Muscle of leg (tissue), 16 donors: ENCODE measurements at places on chromosomes 12 and 14. TPM values are rescaled to one million over a fixed set of nuclear protein-coding genes. Genes with fewer than 3 reads are reported as not detected.
A peak's percentile ranks its signal among the peaks of the same experiment; 100 is the strongest.

DNA sequence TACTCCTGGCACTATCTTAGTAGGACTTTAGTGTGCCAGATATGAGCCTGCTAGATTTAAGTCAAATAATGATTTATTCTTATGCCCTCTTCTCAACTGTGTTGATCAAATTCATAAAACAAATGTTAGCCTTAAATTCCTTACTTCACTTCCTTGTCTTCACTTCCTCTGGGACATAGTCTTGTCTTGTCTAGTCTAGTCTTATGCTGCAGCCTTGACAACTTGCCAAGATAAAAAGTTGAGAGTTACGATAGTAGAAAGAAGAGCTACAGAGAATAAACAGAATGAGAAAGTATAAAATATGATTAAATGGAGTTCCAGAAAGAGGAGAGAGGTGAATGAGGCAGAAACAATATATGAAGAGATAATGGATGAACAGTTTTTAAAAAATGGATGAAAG, 378.1 kb downstream of the DAD1 start:
- DNase-seq: peak; percentile 39

DNA sequence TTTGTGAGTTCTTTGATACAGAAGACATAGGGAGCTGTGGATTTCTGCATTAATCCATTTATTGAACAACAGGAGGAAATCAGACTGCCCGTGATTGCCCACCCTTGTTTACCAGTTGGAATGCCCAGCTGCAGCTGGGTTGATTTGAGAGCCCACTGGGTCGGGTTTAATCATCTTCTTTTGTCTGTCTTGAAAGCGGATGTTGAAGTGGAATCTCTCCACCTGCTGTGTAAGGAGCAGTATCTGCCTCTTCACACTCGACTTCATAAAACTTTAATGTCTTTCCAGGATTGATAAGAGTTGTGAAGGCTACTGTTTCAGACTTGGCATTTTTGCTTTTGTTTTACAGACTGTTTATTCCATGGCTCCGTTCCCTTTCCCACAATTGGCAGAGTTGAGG, 39.9 kb downstream of the TBC1D30 start:
- DNase-seq: no peak

- no peak for DNase-seq
Observed at GRCh38 chr12:15899282-15899870, 11.8 kb upstream of the DERA start.

GRCh38 chr12:93002293-93003054, 73.4 kb upstream of the EEA1 start:
- DNase-seq: peak; percentile 90

DNA sequence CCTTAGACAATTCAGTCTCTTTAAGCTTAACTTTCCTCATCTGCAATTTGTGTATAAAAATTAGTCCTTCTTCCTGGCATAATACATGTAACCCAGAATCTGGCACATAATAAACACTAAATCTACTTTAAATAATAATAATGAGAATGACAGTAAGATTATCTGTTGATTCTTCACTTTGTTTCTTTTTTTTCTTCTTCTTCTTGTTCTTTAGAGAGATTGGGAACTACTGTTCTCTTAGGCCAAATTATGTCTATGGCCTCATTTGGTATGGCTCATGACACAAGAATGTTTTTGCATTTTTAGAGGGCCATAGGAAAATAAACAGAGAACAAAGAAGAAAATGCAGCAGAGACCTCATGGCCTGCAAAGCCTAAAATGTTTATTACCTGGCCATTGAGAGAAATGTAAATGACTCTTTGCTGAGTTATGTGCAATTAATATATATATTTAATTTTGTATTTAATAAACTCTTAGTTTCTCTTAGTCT, 275.8 kb downstream of the SLC6A15 start:
- no peak for DNase-seq

CD63 gene
- 905 TPM for total RNA-seq

DNA sequence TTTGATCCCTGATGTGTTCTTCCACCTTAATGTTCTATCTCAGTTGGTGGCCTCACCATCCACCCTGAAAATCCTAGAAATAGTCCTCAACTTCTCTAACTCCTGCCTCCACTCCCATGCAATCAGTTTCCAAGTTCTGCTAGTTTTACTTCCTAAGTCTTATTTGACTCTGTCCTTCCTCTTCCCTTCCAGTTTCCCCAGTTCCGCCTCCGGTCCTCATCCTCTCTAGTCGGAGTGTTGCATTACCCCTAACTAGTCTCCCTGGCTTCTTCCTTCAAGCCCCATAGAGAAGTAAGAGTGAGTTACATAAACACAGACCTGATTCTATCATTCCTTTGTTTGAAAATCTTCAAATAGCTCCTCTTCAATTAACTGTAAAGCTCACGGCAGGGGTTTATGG, 236.5 kb downstream of the GXYLT1 start:
- DNase-seq: no peak

DNA sequence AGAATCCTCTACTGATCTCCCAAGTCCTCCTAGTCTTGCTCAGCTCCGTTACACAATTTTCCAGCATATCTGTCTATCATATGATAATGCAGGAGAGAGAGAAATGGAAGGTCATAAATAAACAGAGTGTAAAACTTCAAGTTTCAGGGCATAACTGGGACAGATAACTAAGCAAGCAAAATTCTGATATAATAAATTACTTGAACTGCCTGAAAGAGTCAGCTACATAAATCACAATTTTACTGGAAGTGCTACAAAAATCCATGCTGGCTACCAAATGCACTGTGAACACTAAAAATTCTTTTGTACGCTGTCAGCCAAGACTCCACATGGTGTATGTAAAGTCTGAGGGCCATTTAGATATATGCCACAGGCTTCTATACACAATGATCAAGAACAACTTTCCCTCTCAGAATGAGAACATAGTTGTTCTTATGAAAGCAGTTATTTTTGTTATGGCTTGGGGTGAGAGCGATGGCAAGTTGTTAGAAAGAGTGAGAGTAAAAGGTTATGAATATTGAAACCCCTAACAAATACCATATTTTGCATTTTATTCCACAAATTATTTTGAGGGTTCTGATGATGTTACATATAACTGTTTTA, 41.1 kb downstream of the GRIP1 start:
- peak; percentile 44 for DNase-seq

TRHDE gene
- total RNA-seq: 2.3 TPM

DNA sequence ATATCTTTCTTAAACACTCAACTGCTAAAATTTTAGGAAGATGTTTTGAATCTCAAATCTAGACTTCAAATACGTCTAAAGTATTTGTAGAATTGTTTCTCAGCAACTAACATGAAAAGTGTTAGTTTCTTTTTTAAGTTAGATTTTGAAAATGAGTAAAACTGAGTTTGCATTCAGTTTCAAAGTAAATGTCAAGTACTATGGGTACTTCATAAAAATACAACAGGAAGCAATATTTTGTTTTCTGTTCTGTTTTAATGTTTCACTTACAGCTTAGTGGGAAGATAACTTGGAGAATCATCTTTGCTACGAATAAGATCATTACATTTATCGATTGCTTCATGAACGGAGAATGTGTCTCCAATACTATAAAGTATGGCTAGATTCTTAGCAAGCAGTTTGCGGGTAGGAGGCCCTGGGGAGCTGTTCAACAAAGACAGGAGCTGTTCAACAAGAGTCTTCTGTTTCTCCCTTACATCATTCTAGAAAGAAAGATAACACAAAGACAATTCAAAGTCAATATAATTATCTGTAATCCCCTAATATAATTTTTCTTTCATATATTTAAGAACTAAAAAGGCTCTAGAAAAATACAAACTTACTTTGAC, 20.2 kb downstream of the HEATR5A start:
- no peak for DNase-seq

DNA sequence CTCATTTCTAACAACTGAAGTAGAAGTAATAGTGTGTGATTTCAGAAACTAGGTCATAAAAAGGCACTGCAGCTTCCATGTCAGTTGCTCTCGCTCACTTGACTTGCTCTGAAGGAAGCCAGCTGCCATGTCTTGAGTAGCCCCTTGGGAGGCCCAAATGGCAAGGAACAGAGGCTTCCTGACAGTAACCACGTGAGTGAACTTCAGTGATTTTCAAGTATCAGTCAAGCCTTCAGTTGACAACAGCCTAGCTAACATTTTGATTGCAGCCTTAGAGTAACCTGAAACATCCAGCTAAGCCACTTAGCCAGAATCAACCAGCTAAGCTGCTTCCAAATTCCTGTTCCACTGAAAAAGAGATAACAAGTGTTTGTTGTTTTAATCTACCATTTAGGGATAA, 26.7 kb downstream of the TOGARAM1 start:
- peak; percentile 25 for DNase-seq

- DNase-seq: no peak
Observed at GRCh38 chr12:106073179-106073578, 65.6 kb downstream of the NUAK1 start.

DNA sequence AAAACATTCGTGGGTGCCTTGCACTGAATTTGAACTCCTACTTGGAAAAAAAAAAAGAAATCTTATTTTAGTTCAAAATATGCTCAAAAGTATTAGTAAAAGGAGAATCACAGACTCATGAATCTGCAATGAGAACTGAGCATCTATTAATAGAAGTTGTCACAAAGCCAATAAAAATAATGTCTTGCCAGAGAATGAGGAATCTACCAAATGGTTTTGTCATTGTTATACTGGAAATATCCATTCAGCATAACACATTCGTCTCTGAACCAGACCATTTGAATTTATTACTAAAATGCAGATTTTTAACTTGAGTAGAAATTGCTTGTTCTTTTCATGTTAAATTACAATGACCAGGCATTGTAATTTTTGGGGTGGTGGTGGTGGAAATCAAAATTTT, 11.6 kb upstream of the PTPRB start:
- peak; percentile 81 for DNase-seq

KRT6A gene
- total RNA-seq: not detected

- peak; percentile 43 for DNase-seq
Observed at GRCh38 chr12:124504273-124505000, 63.0 kb downstream of the NCOR2 start.

DNA sequence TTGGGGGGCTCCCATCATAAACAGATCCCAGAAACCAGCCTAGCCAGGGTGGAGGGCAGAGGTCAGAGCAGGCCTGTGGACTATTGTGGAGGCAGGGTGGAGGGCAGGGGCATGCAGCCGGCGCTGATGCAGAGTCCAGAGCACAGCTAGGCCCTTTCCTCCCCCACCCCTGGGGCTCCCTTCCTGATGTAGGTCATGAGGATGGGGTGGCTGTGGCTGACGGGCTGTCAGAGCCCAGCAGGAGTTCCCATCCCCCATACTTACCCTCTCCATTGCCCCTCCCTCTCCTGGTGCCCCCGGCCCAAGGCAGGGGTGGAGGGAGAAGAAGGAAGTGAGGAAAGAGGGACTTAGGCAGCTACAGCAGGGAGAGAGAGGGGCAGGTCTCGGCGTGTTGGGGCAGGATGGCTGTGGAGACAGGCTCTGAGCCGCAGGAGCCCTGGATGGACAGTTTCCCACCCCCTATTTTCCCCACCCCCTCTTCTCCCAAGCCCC, 5.7 kb upstream of the ZNF385A start:
- no peak for DNase-seq

SIX4 gene
- total RNA-seq: 24.6 TPM

- DNase-seq: peak; percentile 77
Observed at GRCh38 chr12:50862316-50862715, 19.6 kb downstream of the TMPRSS12 start.

DNA sequence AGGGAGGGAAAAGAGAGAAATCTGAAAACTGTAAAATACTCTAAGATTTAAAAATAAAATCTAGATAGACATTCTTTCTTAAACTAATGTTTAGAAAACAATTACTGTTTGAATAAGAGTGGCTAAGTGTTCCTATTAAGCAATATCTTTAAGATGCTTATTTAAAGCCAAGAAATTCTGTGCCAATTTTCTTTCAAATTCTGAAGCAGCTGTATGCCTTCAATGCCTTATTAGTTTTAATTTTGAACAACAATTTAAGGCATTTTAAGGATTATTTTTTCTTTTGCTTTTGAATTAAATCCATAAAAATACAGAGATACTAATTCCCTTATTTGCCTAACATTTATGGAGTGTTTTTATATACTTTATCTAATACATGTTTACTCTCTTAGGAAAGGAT, 50.3 kb upstream of the KITLG start:
- peak; percentile 15 for DNase-seq

PTGER2 gene
- 1.4 TPM for total RNA-seq

- DNase-seq: no peak
Observed at GRCh38 chr12:59055204-59055860, 135.0 kb upstream of the LRIG3 start.

- DNase-seq: no peak
Observed at GRCh38 chr12:113413488-113413939, 8.7 kb upstream of the SDSL start.

DNA sequence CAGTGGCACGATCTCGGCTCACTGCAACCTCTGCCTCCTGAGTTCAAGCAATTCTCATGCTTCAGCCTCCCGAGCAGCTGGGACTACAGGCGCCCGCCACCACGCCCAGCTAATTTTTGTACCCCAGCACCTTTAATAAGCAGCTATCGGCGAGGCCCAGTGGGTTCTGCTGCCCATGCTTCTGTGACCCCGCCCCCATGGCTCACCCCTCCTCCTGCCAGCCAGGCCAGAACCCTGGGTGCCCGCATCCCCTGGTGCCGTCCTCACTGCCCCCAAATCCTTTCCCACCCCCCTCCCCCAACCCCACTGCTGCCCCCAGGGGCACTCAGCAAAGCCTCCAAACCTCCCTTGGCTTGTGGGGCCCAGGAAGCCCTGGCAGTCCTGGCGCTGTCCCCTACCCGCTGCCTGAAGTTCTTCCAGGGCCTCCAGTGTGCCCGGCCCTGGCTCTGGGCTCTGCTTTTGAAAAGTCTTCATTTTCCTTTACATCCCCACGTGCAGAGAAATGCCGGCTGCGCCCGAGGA, 14.5 kb downstream of the BAG5 start:
- no peak for DNase-seq

- DNase-seq: no peak
Observed at GRCh38 chr12:108653082-108653516, 19.4 kb upstream of the SELPLG start.

DNA sequence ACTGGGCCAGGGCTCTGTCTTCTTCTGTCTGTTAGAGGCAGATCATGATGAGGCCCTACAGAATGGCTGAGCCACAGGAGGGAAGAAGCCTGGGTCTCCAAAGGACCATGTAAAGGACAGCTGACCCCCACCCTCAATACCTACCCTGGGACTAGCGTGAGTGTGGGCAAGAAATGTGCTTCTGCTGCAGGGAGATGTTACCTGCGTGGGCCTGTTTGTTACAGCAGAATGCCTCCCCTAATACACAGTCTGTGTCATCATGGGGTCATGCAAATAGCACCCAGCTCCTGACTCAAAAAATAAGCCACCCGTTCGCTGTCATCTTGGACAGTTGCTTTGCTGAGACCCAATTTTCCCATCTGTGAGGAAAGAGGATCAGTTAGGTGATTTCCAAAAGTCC, 90.6 kb downstream of the CALM1 start:
- no peak for DNase-seq

DNA sequence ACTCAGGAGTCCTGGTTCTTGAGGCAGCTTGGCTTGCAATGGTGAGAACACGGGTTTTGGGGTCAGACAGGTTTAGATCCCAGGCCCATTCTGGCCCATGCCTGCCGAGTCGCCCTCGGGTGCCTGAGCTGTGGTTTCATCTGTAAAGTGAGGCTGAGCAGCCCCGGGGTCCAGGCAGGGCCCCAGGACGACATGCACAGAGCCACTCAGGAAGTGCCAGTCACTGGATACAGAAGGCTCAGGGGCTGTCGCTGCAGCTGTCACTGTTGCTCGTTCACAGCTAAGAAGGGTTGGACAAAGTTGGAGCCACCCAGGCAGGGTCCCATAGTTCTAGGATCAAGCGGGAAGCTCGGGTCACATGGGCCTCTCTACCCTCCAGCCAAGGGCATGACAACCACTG, 403.1 kb downstream of the BCL11B start:
- DNase-seq: peak; percentile 15

GRCh38 chr14:35403114-35403602, 1.4 kb downstream of the NFKBIA start:
- peak; percentile 49 for DNase-seq
